ENCODE measurements at places on chromosomes 12 and 14.

DNA sequence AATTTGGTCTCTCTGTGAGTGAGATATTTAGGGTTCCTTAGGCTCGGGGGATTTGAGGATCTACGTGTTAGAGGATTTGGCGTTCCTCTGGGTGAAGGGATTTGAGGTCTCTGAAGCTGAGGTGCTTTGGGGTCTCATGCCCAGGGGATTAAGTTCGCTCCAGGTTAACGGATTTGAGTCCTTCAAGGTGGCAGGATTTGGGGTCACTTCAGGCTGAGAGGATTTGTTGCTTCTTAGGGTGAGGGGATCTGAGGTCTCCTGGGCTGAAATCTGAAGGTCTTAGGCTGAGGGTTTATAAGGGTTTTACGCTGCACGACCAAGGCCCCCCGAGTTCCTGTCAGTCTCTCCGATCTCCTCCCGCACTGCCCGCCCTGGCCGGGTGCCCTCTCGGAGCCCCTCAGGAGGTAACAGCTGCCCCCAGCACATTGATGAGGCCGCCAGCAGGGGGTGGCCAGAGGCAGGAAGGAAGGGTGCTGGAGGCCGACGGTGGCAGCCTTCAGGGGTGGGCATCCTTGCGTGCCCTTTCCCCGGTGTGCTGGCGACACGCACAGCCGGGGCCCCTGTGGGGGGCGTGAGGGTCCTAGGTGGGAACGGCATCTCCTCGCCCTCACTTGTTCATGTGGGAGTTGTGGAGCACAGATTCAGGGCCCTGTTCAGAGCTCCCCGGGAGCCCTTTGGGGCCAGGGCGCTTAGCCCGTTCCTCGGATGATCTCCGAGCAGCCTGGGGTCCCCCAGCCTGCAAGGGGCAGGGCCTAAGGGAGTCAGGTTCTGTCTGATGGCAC lies 14.3 kb downstream of the CEP170B start:
- no peak for DNase-seq

GRCh38 chr12:14268120-14268515 lies 97.4 kb upstream of the ATF7IP start:
- no peak for DNase-seq

GRCh38 chr12:52495389-52495788 lies 2.3 kb upstream of the KRT6A start:
- DNase-seq, result no peak

DNA sequence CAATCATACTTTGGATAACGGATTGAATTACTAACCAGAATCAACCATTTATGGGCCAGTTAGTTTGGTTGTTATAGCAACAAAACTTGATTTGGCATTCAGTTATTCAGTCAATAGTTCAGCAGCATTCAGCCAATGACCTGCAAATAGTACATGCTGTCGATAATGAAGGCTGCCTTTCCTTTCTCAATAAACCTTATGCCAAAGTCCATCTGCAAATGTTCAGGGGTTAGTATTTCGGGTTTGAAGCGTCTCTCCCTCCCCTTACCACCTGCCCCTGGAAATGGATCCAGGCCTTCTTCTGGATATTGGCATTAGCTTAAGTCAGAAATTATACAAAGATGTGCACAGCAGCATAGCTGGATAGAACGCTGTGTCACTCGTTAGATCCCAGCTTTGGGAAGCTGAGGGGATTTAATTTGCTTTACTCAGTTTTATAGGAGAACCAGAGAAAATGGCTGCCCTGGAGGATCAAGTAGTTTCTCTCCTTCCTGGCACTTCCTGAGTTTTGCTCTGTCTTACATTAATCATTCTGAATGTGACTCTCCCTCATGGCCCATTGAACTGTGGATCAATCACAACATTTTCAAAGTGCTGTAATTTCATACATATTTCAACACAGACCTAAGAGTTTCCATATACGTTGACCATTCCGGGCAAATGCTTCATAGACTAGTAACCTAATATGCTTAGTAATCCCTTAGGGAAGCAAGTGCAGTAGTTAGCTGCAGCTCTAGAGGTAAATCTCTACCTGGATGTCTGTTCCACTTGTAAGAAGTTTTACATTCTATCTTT lies 46.7 kb upstream of the PTPRR start:
- no peak for DNase-seq

DNA sequence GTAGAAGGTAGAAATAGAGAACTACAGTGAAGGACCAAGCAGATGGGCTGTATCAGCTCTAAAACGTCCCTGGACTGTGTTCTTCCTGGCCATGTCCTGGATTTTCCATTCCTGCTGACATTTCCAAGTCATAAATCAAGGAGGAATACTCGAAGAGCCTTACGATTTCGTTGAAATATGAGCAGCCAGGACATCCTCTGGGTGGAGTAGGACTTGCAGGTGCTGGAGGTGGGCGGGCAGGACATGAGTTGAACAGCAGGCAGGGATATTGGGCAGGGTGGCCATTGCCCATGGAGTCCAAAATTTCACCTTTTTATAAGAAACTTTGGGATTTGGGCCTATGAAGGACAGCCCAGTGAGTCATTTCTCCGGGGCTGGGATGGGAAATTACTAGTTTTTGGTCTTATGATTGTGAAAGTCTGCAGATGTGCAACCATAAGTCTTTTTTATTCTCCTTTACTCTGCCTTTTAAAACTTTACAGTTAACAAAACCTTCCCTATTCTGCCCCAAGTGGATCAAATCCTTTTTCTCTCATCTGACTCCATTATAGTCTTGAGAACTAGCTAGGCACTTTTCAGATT lies 88.8 kb downstream of the TMX1 start:
- DNase-seq, result no peak

- DNase-seq, result peak; percentile 59
These were observed 518.7 kb downstream of the TMEM121 start for GRCh38 chr14:106044949-106045596.

DNA sequence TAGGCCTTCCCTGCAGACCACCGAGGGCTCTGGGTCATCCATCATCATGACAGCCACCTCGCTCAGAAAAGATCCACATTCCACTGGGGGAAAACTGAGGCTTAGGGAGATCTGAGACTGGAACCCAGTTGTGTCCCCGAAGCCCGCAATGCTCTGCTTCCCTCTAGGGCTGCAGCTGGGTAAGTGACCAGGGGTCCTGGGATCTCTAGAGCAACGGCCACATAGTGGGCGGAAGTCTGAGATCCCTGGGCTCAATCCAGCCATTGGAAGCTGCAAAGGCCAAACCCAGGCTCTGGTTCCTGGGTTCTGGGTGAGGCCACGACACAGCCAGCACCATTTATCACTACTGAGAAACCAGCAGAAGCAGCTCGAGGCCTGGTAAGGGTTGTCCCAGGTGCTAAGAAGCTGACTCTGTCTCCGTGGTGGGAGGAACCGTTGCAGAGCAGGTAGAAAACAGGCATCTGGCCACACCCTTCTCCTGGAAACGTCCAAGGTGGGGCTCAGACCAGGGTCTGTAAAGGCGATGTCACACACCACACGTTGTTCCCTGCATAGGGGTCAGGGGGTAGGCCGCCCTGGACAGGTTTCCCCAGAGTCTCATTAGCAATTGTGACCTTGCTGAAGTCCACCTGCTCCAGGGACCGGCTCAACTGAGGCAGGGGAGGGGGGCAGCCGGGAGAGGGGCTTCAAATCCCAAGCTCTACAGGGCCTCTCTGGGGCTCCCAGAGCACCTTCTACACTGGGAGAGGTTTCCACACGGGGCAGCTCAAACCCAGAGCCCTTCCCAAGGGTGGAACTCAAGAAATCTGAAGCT lies 38.6 kb downstream of the BCL11B start:
- DNase-seq, result no peak

GRCh38 chr12:93348575-93349435 lies 28.9 kb upstream of the NUDT4 start:
- no peak for DNase-seq

DNA sequence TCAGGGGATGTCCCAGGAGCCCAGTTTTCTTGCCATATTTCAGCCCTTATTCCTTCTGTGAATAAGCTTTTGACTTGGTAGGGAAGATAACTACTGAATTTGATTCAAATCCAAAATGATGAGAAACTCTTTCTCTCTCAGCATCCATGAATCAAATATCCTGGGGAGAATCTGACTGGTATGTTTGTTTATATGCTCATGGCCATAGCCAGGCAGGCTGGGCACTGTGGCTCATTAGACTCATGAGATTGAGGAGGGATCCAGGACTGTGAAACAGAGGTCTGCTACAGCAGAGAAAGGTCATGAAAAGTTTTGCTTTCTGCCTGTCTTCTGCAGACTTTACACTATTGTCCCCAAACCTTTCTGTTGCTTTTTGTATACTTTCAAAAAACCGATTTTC lies 346.4 kb upstream of the ATP2B1 start:
- DNase-seq, result no peak

DNA sequence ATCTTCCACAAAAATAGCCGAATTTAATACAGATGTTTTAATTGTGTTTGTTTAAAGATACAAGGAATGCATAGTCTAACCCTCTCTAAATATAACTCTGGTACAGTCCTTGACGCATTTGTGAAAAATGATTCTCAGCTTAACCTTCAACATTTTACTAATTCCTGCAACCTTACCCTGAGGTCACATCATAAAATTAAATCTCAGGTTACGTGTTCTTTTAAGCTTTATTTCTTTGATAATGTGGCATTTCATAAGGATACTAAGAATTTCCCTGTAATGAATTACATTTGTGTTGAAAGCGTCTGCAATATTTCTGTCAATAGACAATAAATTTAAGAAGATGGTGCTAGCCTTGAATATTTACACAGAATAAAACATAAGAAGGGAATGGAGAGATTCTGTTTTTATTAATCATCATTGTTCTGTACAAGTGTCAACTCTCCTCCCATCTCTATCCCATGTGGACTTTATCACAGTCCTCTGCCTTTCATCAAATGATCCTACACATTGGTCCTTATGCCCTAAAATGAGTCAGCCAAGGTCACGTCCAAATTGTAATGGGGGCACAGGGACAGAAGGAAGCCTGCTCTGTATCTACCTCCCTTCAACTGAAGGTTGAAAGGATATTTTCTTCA lies 769.3 kb upstream of the FLRT2 start:
- DNase-seq, result no peak

DNA sequence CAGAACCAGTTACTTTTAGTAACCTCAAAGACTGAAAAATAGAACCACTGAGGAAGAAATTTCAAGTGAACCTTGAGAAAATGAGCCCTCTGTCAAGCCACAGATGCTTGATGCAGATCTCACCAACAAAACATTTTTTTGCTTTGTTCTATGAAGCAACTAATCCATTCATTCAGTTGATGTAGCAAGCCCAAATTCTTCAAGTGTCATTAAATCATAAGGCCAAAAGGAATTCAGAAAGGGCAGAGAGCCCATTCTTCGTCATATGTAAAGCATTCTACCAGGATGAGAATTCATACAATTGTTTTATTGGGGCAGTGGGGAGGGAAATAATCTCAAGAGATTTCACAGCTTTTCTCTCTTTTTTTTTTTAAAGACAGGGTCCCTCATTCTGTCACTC lies 218.0 kb upstream of the RGS6 start:
- no peak for DNase-seq

DNA sequence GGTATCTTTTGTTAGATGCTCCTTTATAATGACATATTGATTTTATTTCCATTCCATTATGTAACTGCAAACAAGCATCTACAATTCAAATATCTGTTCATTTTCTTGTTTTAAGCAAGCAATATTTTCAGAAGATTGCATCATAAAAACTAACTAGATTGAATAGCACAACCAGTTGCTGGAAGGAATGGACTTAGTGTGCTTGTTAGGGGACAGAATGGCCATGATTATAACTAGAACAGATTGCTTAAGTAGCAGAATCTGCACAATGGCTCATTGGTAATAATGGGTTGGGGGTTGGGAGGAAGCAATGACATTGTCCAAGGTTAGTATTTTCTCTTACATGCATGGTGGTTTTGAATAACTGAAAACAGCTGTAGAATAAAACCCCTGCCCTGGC lies 939.5 kb downstream of the SLC16A7 start:
- DNase-seq, result no peak

DNA sequence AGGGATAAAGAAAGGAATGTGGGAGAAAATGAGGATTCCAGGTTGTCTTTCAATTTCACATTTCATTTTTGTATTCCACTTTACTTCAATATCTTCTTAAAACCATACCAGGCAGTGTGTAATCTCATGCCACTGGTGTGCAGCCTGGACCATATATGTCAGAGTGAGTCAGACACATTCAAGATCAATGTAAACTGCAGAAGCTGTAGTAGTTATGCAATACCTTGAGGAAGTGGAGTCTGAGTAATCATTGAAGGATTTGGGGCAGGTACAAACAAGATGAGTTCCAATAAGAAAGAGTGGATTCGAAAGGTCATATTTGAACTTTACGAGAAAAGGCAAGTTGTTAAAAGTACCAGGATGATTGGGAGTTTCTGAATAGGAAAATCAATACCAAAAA lies 14.1 kb downstream of the PLCZ1 start:
- no peak for DNase-seq

GRCh38 chr14:96164861-96165490 lies 39.7 kb upstream of the BDKRB2 start:
- no peak for DNase-seq

- DNase-seq, result no peak
These were observed 294.5 kb downstream of the GALC start for GRCh38 chr14:87698481-87698880.

DNA sequence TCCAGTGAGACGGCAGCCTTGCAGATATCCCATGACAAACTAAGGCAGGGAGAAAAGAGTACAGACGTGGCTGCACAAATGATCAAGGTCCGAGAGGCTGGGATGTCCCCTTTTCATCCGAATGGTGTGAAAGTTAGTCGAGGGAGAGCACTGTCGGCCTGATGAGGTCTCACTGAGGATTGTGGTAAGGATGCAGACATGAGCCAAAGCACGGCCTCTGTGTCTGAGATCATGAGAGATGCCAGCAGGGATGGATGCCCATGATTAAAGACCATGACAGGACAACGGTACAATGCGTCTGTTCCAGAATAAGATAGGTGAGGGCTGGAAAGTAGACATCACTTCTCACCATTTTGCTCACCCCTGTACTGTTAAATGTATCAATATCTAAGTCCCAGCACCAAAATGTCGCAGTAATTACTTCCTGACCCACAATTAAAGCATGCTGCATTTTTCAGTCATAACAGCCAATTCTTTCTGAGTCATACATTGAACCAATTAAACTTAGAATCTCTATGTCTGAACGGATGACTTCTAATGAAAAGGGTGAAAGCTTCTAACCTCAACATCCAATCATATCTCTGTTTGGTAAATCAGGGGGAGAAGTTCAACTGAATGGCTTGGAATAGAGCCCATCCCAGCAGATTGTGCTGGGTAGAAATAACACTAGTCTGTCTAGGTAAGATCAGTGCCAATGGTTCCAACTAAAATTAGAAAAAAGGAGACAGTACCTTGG lies 249.6 kb upstream of the SOX5 start:
- DNase-seq, result no peak
